ENCODE measurements at places on chromosomes 2 and 18.

DNA sequence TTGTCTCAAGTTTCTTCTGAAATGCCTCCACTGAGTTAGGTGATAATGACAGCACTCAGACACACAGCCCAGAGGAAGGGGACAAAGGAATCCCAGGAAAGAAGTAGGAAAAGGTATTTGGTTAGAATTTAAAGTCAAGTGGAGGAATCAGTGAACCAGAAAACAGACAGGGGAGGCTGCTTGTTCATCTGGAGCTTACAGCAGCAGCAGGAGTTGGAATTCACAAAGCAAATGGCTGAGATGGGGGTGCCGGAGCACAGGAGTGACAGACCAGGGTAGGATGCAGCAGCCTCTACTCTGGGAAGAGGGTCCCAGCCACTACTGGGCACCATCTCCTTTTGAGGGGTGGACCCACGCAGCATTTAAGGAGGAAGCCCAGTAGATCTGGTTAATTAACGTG is 104.8 kb downstream of the ST6GAL2 start:
- no peak for DNase-seq

DNA sequence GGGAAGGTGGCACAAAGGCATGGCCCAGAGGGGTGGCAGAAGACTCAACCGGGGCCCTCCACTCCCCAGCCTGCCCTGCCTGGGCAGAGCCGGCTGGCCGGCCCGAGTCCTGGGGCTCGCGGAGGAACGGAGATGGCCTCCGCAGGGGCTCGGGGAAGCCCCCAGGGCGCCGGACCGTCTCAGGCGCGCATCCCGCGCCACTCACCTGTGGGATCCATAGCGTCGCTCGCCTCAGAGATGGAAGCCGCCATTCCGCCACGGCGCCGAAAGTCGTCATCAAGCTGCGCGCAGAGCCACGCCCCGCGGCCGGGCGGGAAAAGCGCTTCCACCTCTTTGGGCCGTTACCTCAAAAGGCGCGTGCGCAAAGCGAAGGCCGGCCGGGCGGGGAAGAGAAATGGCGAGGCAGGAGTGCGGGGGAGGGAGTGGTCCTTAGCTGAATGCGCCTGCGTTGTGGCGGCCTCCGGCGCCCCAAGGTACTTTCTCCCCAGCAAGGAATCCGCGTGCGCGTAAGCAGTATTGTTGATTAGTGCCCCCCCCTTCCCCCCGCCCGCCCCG is at the start of gene SMPD4:
TSS of gene SMPD4 (minus strand) at position 278 of the 555 bp plus-strand sequence. CDS start 5,010 bp downstream, outside the sequence.
- peak; percentile 93 for DNase-seq

- DNase-seq, result no peak
These were observed 158.0 kb upstream of the RAB6C start for GRCh38 chr2:129821445-129821844.

DNA sequence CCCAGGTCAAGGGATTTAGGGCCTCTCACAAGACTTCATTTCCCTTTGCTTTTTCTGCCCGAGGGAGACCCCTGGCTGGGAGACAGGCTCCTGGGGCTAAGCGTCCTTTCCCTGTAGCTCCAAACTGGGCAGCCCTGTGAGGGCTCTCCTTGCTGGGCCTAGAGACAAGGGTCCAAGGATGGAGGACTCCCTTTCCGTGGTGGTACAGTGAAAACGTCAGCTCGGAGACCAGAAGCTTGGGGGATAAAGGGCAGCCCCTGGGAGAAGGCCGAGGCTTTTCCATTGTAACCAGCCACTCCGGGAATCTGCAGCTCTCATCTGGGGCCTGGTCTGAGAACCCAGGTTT is 2.3 kb downstream of the SIX2 start:
- no peak for DNase-seq

DNA sequence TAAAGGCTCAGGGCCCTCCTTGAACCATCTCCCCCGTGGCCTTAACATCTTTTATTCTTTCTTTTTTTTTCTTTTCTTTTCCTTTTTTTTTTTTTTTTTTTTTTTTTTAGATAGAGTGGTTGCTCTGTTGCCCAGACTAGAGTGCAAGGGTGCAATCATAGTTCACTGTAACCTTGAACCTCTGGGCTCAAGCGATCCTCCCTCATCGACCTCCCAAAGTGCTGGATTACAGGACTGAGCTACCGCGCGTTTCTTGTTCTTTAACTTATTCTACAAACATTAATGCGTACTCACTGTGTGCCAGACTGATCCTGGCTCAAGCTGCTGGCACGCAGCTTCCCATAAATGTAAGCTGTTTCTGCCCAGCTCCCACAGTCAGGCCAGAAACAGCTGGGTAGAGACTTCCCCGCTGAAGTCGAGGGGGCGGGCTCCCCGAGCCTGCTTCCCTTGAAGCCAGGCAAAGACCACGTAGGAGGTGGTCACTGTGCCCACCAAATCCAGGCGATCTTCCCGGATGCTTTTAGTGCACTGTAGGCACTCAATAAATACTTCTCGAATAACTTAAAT is 29.2 kb upstream of the ATP6V1B1 start:
- no peak for DNase-seq

GRCh38 chr2:120461546-120462537 is 115.9 kb downstream of the INHBB start:
- DNase-seq, result no peak

- no peak for DNase-seq
These were observed 8.3 kb downstream of the TBR1 start for GRCh38 chr2:161424394-161424769.

GRCh38 chr18:5974696-5975095 is 79.4 kb upstream of the TMEM200C start:
- no peak for DNase-seq

DNA sequence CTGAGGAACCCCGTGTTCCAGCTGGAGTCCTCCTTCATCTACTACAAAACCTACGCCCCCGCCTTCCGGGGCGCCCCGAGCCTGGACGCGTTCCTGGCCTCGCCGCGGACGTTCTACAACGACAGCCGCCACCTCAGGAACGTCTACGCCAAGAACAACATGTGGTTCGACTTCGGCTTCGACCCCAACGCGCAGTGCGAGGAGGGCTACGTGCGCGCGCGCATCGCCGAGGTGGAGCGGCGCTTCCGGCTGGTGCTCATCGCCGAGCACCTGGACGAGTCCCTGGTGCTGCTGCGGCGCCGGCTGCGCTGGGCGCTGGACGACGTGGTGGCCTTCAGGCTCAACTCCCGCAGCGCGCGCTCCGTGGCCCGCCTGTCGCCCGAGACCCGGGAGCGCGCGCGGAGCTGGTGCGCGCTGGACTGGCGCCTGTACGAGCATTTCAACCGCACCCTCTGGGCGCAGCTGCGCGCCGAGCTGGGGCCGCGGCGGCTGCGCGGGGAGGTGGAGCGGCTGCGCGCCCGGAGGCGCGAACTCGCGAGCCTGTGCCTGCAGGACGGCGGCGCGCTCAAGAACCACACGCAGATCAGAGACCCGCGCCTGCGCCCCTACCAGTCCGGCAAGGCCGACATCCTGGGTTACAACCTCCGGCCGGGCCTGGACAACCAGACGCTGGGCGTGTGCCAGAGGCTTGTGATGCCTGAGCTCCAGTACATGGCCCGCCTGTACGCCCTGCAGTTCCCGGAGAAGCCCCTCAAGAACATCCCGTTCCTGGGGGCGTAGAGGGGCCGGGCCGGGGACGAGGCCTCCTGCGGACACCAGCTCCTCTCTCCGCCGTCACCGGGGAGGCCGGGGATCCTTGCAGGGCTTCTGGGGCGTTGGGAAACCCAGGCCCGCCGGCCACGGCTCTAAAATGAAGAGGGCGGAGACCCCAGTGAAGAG is 5.3 kb upstream of the NEU4 start:
- DNase-seq, result peak; percentile 41

- DNase-seq, result no peak
These were observed 117.6 kb downstream of the PRKCE start for GRCh38 chr2:45769056-45769455.

DNA sequence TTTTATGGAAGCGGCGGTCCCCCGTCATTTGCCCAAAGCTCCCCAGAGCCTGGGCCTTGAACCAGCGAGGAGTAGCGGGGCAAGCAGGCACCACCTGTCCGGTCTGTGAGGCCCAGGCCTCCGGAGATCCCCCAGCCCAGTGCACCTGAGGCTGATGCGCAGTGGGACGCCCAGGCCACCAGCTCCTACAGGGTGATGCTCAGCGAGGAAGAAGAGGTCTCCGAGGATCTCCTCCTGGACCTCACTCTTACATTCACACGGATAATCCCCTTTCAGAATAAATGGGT is 220.2 kb downstream of the NDUFA10 start:
- DNase-seq, result no peak

- DNase-seq, result peak; percentile 58
These were observed 36.6 kb downstream of the COPS8 start for GRCh38 chr2:237122214-237122666.

- DNase-seq, result no peak
These were observed 12.0 kb downstream of the MRPL35 start for GRCh38 chr2:86211033-86211795.

DNA sequence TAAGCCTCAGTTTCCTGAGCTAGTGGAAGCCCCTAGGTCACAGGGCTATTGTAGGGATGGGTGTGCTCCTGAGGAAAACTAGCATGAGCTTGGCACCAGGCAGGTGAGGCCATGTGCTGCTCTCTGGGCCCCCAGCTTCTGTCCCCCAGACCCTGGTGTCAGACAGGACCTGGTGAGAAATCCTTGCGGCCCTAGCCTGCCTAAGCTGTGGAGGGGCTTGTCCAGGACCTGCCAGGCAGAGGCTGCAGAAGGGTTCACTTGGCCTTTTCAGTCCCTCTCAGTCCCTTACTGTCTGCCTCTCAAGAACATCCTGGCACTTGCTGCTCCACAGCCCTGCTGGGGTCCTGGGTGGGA is 58.4 kb downstream of the ZFP36L2 start:
- DNase-seq, result no peak

- DNase-seq, result peak; percentile 70
These were observed 31.4 kb upstream of the YPEL5 start for GRCh38 chr2:30115141-30115980.

DNA sequence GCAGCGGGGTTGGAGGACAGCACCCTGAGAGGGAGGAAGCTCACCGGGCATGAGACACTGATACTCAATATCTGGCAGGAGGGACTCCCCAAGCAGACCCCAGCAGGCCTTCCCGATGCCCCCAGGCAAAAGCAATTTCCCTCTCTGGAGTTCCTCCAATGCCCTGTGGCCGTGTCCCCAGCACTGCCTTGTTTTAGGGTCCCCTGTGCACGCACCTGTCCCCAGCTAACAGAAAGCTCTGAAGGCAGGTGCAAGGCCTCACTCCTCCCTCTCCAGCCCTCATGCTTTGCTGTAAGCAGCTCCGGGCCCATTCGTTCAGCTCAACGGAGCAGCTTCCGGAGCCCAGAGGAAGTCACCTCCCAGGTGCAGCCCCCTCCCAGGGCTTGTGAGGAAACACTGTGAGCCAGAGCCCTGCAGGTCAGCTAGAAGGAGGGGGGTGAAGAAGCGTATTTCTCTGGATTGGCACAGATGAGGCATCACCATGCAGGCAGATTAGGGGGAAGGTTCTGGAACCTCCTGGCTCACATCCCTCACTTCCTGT is 50.3 kb upstream of the ID2 start:
- DNase-seq, result no peak

- no peak for DNase-seq
These were observed 54.4 kb upstream of the ZNF236 start for GRCh38 chr18:76767954-76768353.

DNA sequence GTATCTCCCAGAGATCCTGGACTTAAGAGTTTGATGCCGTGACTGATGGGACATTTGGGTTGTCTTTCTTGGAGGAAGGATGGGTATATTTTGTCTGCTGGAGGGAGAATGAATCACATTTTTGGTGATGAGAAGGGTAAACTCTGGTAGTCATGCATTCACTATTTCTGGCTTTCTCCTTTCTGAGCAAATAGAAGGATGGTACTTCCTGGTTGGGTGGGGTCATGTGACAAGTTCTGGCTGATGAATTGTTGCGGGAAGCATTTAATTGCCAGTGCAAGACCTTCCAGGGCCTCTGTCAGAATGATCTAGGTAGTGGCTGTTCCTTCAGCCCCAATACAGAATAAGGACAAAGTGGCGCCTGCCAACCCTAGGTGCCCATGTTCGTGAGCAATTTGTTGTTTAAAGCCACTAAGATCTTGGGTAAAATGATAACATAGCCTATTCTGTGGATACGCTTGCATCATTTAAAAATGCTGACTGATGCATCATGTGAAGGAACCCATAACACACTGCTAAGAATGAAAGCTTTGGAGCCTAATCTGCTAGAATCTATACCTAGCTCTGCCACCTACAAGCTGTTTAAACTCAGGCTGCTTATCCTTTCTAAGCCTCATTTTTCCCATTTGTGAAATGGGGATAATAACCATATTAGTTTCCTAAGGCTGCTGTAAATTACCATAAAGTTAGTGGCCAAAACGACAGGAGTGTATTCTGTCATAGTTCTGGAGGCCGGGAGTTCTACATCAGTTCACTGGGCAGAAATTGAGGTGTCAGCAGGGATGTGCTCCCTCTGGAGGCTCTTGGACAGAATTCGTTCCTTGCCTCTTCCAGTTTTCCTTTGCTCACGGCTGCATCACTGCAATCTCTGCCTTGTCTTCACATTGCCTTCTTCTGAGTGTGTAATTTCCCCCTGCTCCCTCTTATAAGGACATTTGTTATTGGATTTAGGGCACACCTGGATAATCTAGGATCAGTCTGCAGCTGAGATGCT is 281.3 kb downstream of the AGPS start:
- DNase-seq, result no peak

DNA sequence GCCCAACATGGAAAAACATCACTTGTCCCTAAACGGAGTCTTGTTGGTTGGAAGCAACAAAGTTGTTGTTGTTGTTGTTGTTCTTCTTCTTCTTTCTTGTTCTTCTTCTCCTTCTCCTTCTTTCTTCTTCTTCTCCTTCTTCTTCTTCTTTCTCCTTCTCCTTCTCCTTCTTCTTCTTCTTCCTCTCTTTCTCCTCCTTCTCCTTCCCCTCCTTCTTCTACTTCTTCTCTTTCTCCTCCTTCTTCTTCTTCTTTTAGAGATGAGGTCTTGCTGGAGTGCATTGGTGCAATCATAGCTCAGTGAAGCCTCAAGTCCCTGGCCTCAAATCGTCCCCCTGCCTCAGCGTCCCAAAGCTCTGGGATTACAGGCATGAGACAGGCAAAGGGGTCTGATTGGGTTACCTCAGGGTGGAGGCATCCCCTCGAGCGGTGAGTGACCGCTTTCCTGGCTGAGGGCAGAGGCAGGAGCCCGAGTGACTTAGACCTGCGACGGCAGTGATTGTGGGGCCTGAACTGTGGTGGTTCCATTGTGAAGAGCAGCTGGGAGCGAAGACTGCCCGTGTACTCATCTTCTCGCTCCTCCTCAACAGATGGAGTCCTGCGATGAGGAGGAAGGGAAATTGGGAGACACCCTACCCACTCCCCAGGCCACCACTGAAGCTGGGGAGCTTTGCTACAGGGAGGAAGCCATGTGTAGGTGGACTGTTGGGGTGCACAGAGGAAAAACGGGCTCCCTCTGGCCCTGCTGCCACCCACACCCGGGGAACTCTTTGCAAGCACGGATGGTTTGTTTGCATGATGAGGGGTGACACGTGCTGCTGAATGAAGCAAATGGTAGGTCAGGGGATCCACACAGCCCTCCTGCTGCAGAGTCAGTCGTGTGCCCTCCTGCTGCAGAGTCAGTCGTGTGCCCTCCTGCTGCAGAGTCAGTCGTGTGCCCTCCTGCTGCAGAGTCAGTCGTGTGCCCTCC is 7.0 kb upstream of the PER2 start:
- DNase-seq, result no peak

Data from NCI-H510A treated with DMSO at 0.1 percent for 48 hours (cell line).